ENCODE measurements at places on chromosomes 12 and 14. TPM values are rescaled to one million over a fixed set of nuclear protein-coding genes. Genes with fewer than 3 reads are reported as not detected.

The RIN3 gene
- total RNA-seq, result 1.5 TPM

GRCh38 chr12:65355461-65355860, 77.0 kb downstream of the MSRB3 start:
- DNase-seq, result no peak

GRCh38 chr12:58727521-58727920, 192.8 kb downstream of the LRIG3 start:
- no peak for DNase-seq

The RERG gene
- total RNA-seq, result 20.7 TPM

DNA sequence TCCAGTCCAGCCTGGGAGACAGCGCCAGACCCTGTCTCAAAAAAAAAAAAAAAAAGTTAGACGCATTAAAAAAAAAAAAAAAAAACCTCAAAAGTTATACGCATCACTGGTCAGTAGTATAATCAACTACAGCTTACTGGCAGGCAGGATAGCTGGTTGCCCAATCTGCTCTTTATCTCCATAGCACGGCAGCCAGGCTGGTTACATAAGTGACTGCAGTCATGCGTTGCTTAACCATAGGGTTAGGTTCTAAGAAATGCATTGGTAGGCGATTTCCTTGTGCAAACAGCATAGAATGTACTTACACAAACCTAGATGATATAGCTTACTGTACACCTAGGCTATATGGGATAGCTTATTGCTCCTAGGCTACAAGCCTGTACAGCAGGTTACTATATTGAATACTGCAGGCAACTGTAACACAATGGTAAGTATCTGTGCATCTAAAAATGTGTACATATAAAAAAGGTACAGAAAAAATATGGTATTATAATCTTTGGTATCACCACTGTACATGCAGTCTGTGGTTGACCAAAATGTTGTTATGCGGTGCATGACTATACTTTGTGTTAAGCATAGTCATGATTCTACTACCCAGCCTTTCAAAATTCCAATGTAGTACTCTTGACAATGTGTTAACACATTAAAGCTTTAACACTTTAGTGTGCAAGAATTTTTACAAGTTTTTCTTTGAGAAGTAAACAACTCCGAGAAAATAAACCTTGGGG, 8.1 kb downstream of the L2HGDH start:
- DNase-seq, result no peak

GRCh38 chr14:49880267-49881064, 12.4 kb upstream of the ARF6 start:
- DNase-seq, result no peak

DNA sequence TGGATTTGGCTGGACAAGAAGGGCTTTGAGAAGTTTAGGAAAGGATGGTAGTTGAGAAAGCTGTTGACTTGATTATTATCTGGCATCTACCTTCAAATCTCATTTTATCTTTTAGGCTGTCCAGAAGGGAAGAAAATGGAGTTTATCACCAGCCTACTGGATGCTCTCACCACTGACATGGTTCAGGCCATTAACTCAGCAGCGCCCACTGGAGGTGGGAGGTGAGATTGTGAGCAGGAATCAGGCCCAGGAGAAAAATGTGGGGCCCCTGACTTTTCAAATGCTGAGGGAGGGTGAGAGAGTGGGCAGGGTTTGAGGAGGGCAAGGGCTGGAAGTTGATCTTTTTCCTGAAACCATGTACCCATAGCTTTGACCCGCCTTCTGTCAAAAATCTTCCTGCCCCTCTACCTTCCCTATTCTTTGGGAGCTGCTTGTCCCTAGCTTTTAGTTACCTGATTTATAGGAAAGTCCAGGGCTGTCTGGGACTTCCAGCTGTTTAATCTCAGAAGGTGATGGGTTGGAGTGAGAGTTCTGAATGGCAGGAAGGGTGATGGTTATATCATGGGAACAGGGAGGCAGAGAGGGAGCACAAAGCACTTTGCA, 134.2 kb downstream of the SMOC1 start:
- no peak for DNase-seq

DNA sequence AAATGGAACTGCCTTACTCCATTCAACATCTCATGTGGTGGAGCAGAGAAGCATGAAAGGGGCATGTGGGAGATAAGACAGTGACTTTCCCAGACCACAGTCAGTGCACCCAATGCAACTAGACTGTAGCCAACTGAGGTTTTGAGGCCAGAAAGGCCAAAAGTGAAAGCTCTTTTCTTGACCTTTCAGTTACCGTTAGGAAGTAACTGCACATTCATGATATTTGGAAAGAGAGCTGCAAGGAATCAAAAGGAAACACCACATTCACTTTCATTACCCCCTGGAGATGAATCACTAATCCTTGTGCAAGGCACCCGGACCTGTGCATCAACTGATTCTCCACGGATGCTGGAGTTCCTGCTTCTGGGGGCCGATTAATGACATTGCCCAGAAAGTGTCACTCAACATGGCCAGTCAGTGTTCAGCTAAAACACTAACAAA, 72.9 kb upstream of the ELK3 start:
- DNase-seq, result no peak

The WASHC3 gene
- 30.2 TPM for total RNA-seq

- DNase-seq, result no peak
These were observed 8.3 kb upstream of the ACSM4 start for GRCh38 chr12:7295529-7295928.

DNA sequence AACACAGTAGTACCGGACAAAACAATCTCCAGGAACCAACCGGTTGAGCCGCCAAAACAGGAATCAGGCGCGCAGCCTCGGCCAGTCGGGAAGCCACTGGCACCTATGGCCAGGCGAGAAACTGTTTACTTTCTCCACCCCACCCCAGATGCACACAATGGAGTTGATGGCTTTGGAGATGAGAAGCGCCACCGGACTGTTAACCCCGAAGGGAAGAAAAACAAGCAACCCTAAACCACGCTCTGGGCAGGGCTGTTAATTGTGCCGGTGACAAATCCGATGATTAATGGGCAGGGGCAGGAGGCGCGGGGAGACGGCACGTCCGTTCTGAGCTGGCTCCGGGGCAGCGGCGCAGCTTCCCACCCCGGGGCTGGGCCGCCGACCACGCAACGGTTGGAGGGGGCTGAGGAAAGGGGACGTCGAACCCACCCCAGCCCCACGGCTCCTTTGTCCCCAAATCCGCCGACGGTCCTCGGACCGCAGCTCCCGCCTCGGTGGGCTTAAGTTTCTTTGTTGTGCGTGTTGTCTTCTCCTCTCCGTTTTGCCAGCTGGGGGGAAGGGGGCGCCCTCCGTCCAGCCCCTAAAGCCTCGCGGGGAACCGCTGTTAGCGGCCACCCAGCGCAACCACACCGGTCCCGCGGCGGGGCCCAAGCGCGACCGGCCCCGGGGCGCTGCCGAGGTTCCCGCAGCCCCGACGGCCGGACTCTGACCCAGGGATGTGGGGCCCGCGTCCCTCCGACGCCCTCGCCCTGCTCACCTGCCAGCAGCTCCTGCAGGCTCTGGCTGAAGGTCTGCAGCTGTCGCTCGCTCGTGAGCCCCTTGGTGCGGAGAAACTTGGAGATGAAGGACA, 790 bp downstream of the BTG1 start:
- no peak for DNase-seq

DNA sequence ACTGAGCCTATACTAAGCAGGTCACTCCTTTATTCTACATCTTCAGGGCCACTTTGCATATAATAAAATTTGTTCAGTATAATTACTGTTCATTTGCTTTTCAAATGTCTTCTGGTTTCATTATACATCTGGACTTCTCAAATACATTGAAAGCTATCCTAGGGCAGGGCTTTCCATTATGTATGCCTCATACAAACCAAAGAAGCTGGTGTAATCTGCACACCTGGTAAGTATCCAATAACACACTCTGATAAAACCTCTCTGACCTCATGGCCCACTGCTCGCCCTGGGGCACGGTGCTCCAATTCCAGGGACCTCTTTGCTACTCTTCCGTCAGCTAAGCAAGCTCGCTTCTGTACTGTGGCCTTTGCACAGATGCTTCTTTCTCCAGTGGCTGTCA, 21.9 kb upstream of the ISM2 start:
- no peak for DNase-seq

- DNase-seq, result no peak
These were observed 15.6 kb downstream of the ERG28 start for GRCh38 chr14:75645056-75645455.

The TBX3 gene
- 3.7 TPM for total RNA-seq

The FAM222A gene
- total RNA-seq, result 8.4 TPM

DNA sequence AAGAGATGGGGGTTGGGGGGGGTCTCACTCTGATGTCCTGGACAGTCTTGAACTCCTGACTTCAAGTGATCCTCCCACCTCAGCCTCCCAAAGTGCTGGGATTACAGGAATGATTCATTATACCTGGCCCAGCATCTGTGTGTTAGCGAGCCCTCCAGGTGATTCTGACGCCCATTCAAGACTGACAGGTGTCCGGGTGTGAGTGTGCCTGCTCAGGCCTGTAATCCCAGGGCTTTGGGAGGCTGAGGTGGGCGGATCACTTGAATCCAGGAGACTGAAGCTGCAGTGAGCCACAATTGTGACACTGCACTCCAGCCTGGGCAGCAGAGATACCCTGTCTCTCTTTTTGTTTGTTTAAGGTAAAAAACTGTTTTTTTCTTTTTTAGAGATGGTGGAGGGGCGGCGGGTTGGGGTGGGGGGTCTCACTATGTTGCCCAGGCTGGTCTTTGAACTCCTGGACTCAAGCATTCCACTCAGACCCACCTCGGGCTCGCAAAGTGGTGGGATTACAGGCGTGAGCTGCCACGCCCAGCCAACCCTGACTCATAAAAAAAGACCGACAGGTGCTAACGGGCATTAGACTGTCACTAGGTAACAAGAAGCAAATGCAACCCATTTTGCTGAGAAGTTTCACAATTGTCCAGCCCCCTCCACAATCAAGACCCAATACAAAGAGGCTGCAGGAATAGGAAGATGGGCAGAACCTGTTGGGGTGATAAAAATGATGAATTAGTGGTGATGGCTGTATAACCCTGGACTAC, 4.7 kb downstream of the VSIG10 start:
- no peak for DNase-seq

GRCh38 chr12:3951380-3952135, 78.4 kb upstream of the PARP11 start:
- DNase-seq, result no peak

The GPR137C gene
- 41.9 TPM for total RNA-seq

The DACT1 gene
- total RNA-seq, result 47.7 TPM

DNA sequence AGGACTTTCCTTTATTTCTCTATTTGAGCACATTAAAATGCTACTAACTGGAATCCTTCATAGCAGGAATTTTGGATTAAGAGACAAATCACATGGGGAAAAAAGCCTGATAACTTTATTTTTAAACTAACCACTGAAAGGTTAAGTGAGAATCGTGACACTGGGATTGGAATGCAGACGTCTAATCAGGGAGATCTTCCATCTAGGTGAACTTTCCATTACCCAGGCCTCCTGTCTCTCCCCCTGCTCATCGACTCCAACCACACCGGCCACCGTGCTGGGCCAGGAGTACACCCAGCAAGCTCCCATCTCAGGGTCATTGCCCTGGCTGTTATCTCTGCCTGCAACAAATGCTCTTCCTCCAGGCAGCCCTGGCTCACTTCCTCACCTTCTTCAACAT, 19.0 kb downstream of the PTGER2 start:
- no peak for DNase-seq

The ARG2 gene
- 29.9 TPM for total RNA-seq

The RNU4-1 gene
- total RNA-seq, result under 0.01 TPM

The PRIMA1 gene
- total RNA-seq, result 0.73 TPM

GRCh38 chr12:51897181-51897580, 9.3 kb downstream of the ANKRD33 start:
- DNase-seq, result no peak

The SIRT4 gene
- total RNA-seq, result 2.5 TPM

- no peak for DNase-seq
These were observed 34.3 kb downstream of the SLC15A4 start for GRCh38 chr12:128789356-128789929.

DNA sequence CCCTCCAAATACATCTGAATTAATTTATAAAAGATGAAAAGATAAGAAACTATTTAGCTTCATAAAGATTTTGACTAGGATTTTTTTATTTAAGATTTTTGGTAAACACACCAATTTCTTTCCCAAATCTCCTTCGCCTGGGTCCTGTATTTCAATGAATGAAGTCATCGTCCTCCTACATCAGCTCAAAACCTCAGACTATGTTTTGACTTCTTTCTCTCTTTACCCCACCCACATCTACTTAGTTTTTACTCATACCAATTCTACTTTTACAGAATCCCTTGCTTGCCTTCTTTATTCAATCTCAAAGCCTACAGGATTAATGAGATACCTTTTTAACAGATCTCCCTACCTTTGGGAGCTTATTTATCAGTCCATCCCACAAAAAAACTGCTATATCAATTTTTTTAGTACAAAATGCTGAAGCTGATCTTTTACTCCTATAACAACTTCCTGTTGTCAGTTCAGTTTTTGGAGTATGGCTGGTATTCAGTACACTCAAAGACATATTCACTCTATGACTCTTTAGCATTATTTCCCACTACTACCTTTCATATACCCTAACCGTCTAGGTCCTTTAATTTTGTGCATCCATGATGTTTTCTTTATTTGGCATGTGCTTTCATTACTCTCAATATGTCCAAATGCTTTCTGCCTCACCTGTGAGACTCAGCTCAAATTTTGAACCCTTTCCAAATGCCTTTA, 18.7 kb upstream of the CCDC91 start:
- DNase-seq, result no peak

The COX8C gene
- not detected for total RNA-seq

The DAO gene
- total RNA-seq, result not detected

The KRT4 gene
- total RNA-seq, result not detected

GRCh38 chr14:56117765-56118610, at the start of gene PELI2:
Gene PELI2 (plus strand): TSS chr14:56118411. CDS start chr14:56118661, 250 bp downstream.
- DNase-seq, result peak; percentile 82

DNA sequence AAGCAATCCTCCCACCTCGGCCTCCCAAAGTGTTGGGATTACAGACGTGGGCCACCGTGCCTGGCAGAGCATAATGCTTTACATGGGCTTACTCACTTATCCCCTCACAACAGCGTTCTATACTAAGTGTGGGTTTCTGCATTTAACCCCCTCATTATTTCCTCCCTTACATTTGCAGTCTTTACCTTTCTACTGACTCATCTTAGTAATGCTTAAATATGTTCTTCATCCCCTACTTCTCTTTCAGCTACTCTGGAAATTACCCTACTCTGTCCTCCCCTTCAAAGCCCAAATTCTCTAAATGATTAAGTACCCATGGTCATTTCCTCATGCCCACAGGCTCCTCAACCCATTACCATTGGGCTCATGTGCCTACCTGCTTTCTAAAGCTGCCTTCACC, 40.7 kb downstream of the NKX2-1 start:
- DNase-seq, result no peak

The SERPINA1 gene
- total RNA-seq, result 1.9 TPM

DNA sequence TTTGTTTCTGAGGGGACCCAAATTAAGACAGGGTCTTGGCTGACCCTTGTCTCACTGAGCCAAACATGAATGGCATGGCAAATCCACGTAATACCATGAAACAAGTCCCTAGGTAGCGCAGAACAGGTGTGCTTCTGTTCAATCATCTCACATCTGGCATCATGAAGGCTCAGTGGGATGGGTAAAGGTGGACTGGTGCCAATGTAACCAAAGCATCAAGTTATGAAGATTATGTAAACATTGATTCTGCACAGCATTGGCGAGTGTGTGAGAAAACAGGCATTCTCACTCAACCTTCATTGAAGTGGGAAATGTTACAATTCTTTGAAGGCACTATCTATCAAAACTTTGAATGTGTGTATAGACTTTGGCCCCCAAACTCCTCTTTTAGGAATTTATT, 41.9 kb downstream of the PTGER2 start:
- DNase-seq, result no peak
